ENCODE measurements at places on chromosomes 4 and X.

DNA sequence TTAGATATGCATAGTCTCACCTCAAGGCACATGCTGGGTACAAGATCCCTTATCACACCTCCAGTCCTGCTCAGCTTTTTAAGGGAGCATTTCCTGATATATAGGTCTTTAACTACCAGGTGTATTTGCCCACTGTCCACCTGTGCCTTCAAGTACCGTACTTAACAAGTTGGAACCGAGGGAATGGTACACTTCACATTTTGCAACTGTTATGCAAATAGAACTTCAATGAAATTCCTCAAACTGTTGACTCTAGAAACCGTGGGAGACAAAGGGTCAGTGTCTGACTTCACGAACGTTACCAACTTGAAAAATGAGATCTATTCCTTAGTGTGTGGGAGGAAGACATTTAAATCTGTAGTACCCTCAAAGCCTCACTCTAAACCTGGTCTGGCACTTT, 5.2 kb downstream of the TRIM2 start:
- DNase-seq = no peak

GRCh38 chr4:40401631-40402030, 66.5 kb downstream of the CHRNA9 start:
- no peak for DNase-seq

DNA sequence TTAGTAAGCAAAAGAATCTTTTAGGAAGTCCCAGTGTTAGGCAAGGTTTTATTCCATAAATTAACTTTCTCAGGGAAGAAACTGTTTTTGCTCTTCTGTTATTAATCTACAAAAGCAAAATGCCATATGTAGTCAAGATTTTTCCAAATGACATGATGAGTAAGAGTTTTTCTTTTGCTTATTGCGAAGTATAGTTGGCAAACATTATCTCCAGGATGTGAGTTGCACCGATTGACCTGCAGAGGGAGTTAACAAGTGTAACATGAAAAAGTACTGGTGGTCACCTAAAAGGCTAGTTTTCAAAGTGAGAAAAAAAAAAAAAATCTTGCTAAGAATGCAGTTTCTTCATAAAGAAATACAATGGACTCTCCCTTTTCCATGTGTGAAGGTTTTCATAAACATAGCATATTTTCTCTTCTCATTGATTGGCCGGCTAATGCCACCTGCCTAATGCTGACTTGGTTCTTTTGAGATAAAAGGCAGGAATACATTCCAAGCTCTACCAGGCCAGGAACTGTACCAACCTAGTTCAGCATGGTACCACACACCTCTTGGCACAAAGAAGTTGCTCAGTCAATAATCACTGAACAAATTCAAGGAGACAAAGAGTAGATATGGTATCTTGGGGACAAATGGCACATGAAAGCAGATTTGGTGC, 100.2 kb downstream of the LNX1 start:
- no peak for DNase-seq

GRCh38 chr4:84597450-84597849, 14.5 kb downstream of the CDS1 start:
- no peak for DNase-seq

DNA sequence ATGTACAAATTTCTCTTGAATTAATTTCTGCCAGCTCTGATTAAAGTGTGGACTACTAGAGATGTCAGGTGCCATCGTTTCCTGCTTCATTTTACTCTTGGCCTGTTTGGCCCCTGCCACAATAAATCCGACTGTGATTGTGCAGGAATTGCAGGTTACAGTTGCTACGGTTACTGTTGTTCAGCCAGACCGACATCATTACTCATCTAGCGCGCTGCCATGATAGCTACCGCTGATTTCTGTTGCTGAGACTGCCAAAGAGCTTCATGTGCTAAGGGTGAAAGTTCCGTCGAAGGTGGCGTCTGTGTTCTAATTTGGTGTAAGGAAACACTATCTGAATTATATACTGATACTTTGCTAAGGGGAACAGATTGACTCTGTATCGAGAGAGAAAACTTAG, 22.1 kb downstream of the SLIT2 start:
- no peak for DNase-seq

- DNase-seq = no peak
Observed at GRCh38 chrX:65846974-65847373, 179.5 kb downstream of the MSN start.

DNA sequence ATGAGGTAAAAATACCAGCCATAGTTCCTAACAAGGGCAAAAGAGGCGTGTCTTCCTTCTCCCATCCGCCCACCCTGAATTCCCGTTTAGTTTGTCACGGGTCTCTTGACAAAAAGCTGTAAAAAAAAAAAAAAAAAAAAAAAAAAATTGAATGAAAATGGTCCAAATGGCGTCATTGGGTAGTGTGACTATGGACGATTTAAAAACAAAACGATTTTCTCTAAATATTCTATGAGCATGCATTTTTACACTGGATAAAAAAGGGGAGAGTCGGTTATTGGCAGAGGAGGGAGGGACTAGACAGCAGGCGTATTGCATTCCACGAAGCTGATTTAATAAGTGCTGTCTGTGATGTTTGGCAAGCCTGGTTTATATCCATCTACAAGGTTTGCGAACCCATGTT, at the start of gene FAM133A:
TSS of gene FAM133A (plus strand) at position 338 of the 403 bp plus-strand sequence. CDS start 35,214 bp downstream, outside the sequence.
- peak; percentile 41 for DNase-seq

DNA sequence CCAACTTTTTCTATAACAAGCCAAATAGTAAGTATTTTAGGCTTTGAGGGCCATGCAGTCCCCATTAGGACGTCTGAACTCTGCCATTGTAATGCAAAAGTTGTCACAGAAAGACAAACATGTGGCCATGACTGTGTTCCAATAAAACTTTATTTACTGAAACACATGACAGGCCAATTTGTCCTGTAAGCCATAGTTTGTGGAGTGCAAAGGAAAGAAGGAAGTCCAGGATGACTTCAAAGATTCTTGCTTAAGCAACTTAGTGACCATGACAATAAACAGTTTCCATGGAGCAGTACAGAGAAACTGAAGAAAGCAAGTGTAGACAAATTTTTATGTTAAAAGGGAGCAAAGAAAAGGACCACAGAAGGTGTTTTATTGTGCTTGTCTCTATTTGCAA, 35.0 kb upstream of the MYOZ2 start:
- DNase-seq = no peak

GRCh38 chr4:11881947-11882346, 453.3 kb upstream of the HS3ST1 start:
- no peak for DNase-seq

- DNase-seq = no peak
Observed at GRCh38 chr4:19850909-19851308, 400.8 kb upstream of the SLIT2 start.

DNA sequence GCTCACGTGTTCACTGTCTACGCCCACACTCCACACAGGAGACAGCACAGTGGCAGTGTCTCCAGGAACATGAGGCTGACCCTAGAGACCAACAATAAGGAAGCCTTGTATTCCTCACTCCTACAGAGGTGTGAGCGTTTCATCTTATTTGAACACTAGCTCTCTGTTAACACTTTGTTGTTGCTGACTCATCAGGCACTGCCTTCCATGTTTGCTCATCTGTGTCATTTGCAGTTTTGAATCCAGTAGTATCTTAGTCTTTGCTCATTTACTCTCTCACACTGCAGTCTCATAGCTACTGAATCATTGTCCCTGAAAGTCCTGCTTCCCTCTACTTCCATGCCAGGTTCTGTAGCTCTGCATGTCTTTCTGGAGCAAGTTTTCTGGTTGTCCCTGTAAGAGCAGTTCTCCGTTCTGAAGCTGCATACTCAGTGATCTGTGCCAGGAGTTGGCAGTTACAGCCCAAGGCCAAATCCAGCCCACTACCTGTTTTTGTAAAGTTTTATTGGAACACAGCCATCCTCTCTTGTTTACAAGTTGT, 80.3 kb upstream of the DCLK2 start:
- no peak for DNase-seq

- no peak for DNase-seq
Observed at GRCh38 chr4:150145090-150145945, 67.1 kb downstream of the DCLK2 start.

- DNase-seq = no peak
Observed at GRCh38 chr4:147969573-147970385, 237.9 kb downstream of the ARHGAP10 start.

DNA sequence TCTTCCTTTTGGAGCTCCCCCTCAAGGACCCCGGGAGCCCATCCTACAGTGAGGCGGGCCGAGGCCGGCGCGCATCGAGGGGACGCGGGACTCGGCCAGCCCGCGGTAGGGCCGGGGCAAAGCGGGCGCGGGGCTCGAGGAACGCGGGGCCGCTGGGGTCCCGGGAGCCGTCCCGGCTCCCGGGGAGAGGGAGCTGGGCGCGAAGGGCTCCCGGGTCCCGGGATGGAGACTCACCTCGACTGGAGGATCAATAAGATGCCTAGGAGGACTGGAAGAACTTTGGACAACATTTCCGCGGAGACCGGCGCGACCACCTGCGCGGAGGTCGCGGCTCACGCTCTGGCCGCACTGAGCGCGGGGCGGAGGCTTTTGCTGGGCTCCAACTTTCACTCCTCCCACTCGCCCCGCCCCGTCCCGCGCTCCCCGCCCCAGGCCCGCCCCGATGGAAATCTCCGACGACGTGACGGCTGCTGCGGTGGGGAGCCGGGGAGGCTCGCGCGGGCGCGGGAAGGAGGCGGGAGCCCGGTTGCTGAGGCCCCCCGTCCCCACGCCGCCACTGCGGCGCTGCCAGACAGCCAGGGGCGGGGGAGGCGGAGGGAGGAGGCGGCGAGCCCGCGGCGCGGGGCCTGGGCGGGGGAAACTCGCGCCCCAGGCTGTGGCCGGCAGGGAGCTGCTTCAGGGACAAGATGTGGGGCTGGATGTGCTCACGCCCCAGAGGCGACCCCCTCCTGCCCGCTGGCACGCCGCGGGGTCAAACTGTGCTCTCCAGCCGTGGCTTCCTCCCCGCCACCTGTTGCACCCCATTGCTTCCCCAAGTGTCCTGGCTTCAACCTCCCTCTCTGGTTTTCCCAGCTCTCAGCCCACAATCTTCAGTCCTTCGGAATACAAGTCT, at the start of gene GABRE:
TSS of gene GABRE (minus strand) at position 341 of the 892 bp plus-strand sequence. CDS start at position 290, 51 bp downstream.
- DNase-seq = no peak

GRCh38 chr4:118941149-118941548, 52.5 kb downstream of the SYNPO2 start:
- no peak for DNase-seq

DNA sequence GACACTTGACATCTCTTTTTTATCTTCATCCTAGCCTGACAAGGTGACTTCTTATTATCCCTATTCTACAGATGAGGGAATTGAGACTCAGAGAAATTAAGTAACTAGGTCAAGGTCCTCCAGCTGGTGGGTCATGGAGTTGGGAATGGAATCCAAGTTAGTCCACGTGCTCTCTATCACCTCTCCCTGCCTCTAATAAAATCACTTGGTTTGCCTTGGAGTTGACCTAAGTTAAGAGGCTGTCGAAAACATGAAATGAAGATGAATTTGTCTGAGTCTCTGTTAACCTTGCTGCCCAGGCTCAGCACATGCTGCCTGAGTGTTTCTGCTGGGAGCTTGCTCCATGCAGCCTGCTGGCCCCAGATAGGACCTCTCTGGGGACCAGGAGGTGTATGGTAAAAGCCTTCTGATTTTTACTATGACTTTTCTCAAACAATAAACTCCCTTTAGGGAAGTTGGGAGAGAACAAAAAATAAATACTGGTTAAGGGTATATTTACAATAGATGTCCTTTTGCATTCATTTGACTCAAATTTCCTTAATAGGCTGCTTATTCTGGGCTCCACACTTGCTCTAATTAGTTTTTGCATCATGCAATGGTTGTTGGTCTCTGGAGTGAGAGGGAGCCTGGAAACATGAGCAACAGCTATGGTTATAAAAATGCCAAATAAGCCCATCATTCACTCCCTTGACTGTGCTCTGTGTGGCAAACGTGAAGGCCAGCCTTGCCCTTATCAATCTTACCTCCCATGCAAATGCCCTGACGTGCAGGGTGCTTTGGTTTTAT, 61.6 kb upstream of the DHX15 start:
- no peak for DNase-seq

GRCh38 chr4:112329672-112330375, 32.7 kb downstream of the ALPK1 start:
- DNase-seq = no peak

- no peak for DNase-seq
Observed at GRCh38 chr4:41597494-41597893, 59.5 kb downstream of the LIMCH1 start.

DNA sequence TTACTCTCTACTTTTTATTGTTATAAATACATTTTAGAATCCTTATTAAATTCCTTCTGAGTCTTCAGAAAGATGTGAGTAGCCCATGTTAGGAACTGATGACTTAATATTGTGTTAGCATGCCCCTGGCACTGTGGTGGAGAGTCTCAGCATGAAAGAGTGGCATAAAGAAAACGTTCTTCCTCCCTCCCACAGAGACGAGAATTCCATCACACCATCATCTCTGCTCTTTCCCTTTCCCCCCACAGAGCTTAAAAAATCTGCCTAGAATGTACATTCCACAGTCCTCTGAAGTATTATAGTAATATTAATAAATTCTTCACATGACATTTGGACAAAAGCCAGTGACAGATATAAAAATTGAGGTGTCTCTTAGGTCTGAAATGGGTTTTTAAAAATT, 117.8 kb upstream of the DKK2 start:
- DNase-seq = no peak

GRCh38 chr4:27318740-27319139, 458.1 kb downstream of the STIM2 start:
- DNase-seq = no peak

- no peak for DNase-seq
Observed at GRCh38 chr4:76905521-76905920, 7.6 kb upstream of the SOWAHB start.

GRCh38 chr4:142293536-142293935, 552.6 kb downstream of the INPP4B start:
- no peak for DNase-seq

- no peak for DNase-seq
Observed at GRCh38 chr4:25882226-25882625, 19.4 kb upstream of the SEL1L3 start.
